ENCODE measurements at places on chromosomes 11 and 22.
A peak's percentile ranks its signal among the peaks of the same experiment; 100 is the strongest.

GRCh38 chr22:27348634-27349033 is 452.9 kb downstream of the MN1 start:
- DNase-seq, result no peak

GRCh38 chr11:113075586-113076095 is 114.4 kb downstream of the NCAM1 start:
- DNase-seq, result no peak

DNA sequence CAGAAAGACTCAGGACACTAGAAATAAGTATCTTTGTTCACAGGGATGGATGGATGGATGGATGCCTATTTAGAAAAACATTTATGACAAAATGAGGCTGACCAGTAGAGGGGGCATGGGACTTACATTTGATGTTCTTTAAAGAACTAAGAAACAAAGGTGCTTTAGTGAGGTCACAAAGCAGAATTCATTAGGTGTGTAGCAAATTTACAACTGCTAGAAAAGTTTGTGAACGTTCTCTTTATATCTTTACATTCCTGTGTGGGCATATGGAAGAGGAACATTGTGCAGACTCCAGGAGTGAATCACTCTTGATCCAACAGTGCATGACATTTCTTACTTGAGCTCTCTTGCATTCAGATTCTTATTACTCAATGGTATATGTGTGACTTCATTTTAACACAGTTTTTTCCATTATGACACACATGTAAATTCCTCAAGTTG is 15.8 kb upstream of the SIK2 start:
- peak; percentile 27 for DNase-seq

DNA sequence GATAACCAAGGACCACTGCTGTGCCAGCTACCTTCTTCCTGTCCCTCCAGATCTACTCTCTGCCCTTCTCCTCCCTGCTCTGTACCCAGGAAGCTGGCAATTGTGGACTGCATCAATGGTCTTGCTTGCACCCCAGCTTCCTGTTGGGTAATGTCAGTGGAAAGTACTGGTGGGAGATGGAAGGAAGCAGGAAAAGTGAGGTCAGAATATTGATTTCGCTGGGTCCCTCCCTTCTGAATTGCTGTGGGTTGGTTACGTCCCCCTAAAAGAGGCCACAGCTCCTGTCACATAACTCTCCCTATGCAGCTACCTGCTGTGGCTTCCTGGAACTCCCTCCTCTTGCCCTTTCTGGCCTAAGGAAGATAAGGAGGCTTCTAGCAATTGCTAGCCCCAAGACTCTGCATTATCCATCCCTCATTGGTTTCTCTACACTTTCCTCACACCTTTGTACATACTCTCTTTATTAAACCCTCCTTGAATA is 81.2 kb downstream of the RASSF10 start:
- no peak for DNase-seq

- DNase-seq, result no peak
Observed at GRCh38 chr11:122334546-122335339, 218.7 kb upstream of the BLID start.

Measured in activated CD4-positive, alpha-beta T cell treated with anti-CD3 and anti-CD28 coated beads, Interleukin-2, amount 50 U/mL, for 24 hours (primary cell).